ENCODE measurements at places on chromosomes 1 and 21. TPM values are rescaled to one million over a fixed set of nuclear protein-coding genes. Genes with fewer than 3 reads are reported as not detected.

The GUCA2B gene
- total RNA-seq = not detected

The REN gene
- total RNA-seq = 1.0 TPM

GRCh38 chr1:225225681-225226080, 202.2 kb downstream of the LBR start:
- H3K4me1 ChIP-seq = no peaks in the 10 kb centered on the region
- H3K36me3 ChIP-seq = no peaks in the 10 kb centered on the region
- H3K4me3 ChIP-seq = no peak overlapping the region
- no peaks in the 10 kb centered on the region for H3K27me3 ChIP-seq
- no peak overlapping the region for H3K27ac ChIP-seq
- no peak for DNase-seq

GRCh38 chr21:34268493-34268892, 95.3 kb upstream of the KCNE2 start:
- H3K4me3 ChIP-seq = no peak overlapping the region
- no peak for DNase-seq
- H3K36me3 ChIP-seq = no peaks in the 10 kb centered on the region

DNA sequence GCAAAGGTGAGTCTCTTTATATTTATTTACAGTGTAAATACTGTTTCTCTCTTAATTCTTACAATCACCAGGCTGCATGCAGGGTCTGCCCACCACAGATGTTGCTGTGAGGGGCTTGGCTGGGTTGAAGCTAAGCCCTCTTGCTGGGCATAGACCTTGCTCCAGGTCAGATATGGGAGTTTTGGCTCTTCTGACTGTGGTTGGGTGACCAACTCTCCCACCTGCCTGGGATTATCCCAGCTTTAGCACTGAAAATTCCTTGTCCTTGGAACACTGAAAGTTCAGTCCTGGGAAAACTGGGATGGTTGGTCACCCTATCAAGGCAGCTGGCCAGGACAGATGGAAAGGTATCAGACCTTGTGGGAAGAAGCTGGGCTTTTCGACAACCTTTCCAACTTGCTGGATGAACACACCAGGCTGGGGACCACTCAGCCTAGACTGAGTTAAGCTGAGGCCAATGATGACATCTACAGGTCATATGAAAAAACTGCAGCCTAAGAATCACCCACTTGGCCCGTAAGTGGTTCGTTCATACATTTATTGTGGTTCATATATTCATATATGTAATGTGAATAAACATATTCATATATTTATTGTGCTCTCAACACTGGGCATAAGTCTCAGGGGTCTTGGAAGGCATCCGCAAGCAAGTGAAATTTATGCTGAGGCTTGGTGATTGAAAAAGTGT, 26.6 kb upstream of the HPDL start:
- H3K4me1 ChIP-seq = no peaks in the 10 kb centered on the region
- no peaks in the 10 kb centered on the region for H3K36me3 ChIP-seq
- no peak overlapping the region for H3K27ac ChIP-seq

DNA sequence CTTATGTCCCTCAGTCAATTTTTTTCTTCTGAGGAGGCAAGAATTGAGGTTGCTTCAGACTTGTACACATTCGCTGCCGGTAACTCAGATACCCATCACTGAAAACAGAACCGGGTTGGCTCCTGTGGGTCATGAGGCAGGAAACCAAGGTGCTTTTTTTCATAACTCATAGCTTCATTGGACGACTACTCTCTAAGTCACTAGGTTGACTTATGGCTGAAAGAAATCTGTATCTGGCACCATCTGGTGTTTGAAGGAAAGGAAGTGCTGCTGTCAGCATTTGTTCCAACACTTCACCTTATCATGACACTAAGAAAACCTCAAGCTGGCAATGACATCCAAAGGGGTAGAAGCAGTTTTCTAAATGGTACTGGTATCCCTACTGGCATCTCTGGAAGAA, 82.3 kb downstream of the TBX19 start:
- H3K4me1 ChIP-seq = no peaks in the 10 kb centered on the region
- H3K4me3 ChIP-seq = no peak overlapping the region
- no peak for DNase-seq
- no peaks in the 10 kb centered on the region for H3K27me3 ChIP-seq
- H3K36me3 ChIP-seq = no peaks in the 10 kb centered on the region

- H3K27ac ChIP-seq = peak overlapping the region; percentile 20
- no peaks in the 10 kb centered on the region for H3K27me3 ChIP-seq
- H3K36me3 ChIP-seq = no peaks in the 10 kb centered on the region
- H3K4me1 ChIP-seq = peaks cover 25% of the 10 kb centered on the region
- no peak for DNase-seq
These were observed 133.6 kb downstream of the TGFBR3 start for GRCh38 chr1:91752324-91752723.

The XPR1 gene
- total RNA-seq = 16.0 TPM

GRCh38 chr1:15616373-15617172, 685 bp upstream of the DDI2 start:
- DNase-seq = peak; percentile 40
- H3K27ac ChIP-seq = peak overlapping the region; percentile 88
- H3K27me3 ChIP-seq = no peaks in the 10 kb centered on the region
- H3K4me1 ChIP-seq = peaks cover 5% of the 10 kb centered on the region
- H3K36me3 ChIP-seq = no peaks in the 10 kb centered on the region
- H3K4me3 ChIP-seq = peak overlapping the region; percentile 49

The ATP1A4 gene
- total RNA-seq = not detected

The RHEX gene
- not detected for total RNA-seq

GRCh38 chr1:1344655-1345361, 4.4 kb downstream of the DVL1 start:
- no peak overlapping the region for H3K27ac ChIP-seq
- no peak for DNase-seq
- no peak overlapping the region for H3K4me3 ChIP-seq
- H3K27me3 ChIP-seq = no peaks in the 10 kb centered on the region

The PTCH2 gene
- 1.8 TPM for total RNA-seq

The NTMT2 gene
- not detected for total RNA-seq

DNA sequence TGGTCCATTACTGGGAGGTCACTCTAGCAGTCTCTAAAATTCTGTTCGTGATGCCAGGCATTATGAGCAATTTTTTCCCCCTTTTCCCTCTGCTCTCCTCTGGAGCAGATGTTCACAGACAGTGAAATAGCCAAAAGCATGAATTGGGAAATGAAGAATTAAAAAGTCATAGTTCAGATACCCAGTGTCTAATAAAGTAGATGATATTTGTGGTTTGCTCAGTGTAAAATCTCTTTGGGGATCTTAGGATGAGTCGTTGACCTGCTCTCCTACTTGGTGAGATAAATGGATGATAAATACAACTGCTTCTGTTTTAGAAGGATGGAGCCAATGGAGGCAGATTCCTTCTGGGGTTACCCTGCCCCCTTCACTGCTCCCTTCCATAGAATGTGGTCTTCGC, 56.3 kb downstream of the KIAA0040 start:
- H3K27me3 ChIP-seq = no peaks in the 10 kb centered on the region
- H3K36me3 ChIP-seq = no peaks in the 10 kb centered on the region
- H3K4me1 ChIP-seq = no peaks in the 10 kb centered on the region
- no peak overlapping the region for H3K27ac ChIP-seq
- H3K4me3 ChIP-seq = no peak overlapping the region

GRCh38 chr1:171739656-171740055, 2.2 kb downstream of the VAMP4 start:
- no peak for DNase-seq
- peaks cover 5% of the 10 kb centered on the region for H3K4me1 ChIP-seq
- H3K27me3 ChIP-seq = no peaks in the 10 kb centered on the region

All from ovary (tissue), 10 donors.